Heart left ventricle (tissue), 16 donors: ENCODE measurements at places on chromosomes 12 and 14. TPM values are rescaled to one million over a fixed set of nuclear protein-coding genes. Genes with fewer than 3 reads are reported as not detected.
A peak's percentile ranks its signal among the peaks of the same experiment; 100 is the strongest.

GRCh38 chr12:83224012-83224411 lies 537.3 kb downstream of the TMTC2 start:
- H3K4me3 ChIP-seq: no peak overlapping the region
- no peak for DNase-seq
- H3K27ac ChIP-seq: no peak overlapping the region

GRCh38 chr12:57840726-57841125 lies 5.8 kb downstream of the CTDSP2 start:
- H3K4me3 ChIP-seq: no peak overlapping the region
- H3K4me1 ChIP-seq: peaks cover 89% of the 10 kb centered on the region
- H3K27ac ChIP-seq: peak overlapping the region; percentile 100
- peaks cover 5% of the 10 kb centered on the region for H3K36me3 ChIP-seq
- DNase-seq: peak; percentile 63
- H3K27me3 ChIP-seq: no peaks in the 10 kb centered on the region

DNA sequence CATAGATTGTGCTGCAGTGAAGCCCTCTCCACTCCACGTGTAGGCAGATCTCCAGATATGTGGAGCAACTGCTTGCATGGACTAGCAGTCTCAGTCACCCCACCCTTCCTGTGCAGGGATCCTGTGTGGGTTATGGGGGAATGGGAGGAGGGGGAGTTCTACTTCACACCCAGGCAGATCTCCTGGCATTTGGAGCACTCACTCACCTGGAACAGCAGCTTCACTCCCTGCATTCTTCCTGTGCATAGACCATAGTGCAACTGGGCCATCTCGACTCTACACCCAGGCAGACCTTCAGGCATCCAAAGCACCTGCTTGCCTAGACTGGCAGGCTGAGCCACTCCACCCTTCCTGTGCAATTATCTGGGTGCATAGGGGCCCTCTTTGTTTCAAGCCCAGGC lies 96.0 kb upstream of the PCED1B start:
- H3K27ac ChIP-seq: no peak overlapping the region
- no peak for DNase-seq
- no peaks in the 10 kb centered on the region for H3K36me3 ChIP-seq
- H3K27me3 ChIP-seq: no peaks in the 10 kb centered on the region
- H3K4me3 ChIP-seq: no peak overlapping the region
- H3K4me1 ChIP-seq: no peaks in the 10 kb centered on the region

GRCh38 chr14:66495218-66496098 lies 9.3 kb downstream of the CCDC196 start:
- H3K4me3 ChIP-seq: no peak overlapping the region
- H3K27me3 ChIP-seq: no peaks in the 10 kb centered on the region
- peak; percentile 33 for DNase-seq

The RDH16 gene
- total RNA-seq: 0.16 TPM

The DLK1 gene
- 21.9 TPM for total RNA-seq

The FGF23 gene
- not detected for total RNA-seq

The HOXC4 gene
- not detected for total RNA-seq
